ENCODE measurements at places on chromosomes 11 and 22. TPM values are rescaled to one million over a fixed set of nuclear protein-coding genes. Genes with fewer than 3 reads are reported as not detected.

The RFPL3 gene
- not detected for total RNA-seq

The NXF1 gene
- total RNA-seq, result 41.8 TPM

The TNNT3 gene
- 10.1 TPM for total RNA-seq

DNA sequence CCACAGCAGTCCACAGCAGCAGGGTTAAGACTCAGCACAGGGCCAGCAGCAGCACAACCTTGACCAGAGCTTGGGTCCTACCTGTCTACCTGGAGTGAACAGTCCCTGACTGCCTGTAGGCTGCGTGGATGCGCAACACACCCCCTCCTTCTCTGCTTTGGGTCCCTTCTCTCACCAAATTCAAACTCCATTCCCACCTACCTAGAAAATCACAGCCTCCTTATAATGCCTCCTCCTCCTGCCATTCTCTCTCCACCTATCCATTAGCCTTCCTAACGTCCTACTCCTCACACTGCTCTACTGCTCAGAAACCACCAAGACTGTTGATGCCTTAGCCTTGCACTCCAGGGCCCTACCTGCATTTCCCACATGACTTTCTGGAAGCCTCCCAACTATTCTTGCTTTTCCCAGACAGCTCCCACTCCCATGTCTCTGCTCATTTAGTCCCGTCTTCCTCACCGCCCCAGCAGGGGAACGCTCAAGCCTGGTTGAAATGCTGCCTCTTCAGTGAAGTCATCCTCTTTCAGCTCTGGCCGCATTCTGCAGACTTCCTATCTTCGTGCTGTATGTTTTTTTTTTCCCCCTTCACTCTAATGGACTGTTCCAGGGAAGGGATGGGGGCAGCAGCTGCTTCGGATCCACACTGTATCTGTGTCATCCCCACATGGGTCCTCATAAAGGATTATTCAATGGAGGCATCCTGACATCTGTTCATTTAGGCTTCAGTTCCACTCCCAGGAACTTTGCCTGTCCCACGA lies 3.3 kb downstream of the IL18BP start:
- peak; percentile 54 for DNase-seq

GRCh38 chr22:28911304-28911690 lies 27.9 kb downstream of the ZNRF3 start:
- no peak for DNase-seq

DNA sequence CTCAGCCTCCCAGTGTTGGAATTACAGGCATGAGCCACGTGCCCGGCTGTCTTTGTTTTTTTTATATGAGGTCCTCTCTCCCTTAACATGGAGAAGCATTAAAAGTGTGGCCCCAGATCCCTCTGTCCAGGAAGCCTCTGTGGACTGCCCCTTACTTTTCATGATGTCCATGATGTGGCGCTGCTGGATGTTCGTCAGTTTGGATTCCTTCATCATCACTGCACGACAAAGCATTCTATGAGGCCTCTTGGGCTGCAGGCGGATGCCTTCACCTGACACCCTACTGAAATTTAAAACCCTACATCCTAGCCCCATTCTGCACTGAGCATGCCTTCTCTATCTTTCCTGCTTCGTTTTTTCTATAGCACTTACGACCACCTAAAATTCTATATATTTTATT lies 2.1 kb downstream of the C22orf23 start:
- DNase-seq, result no peak

- no peak for DNase-seq
These were observed 4.9 kb upstream of the LARGE1 start for GRCh38 chr22:33925194-33925593.

DNA sequence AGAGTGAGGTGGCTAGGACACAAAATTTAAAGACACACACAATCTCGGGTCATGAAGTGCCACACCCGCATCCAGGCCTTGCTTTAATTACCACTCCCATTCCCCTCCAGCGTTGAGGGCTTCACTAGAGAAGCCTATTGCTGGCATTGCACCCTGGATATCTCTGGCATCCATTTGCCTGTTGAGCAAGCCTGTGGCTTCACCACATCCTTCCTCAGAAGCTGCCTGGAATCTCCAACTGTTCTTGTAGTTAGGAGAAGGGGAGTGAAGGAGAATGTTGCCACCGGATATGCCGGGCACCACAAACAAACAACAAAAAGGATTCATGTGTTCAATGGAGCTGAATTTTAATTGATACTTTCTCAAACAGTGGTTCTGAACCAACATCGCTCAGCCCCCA lies 34.4 kb upstream of the RCN1 start:
- DNase-seq, result no peak

DNA sequence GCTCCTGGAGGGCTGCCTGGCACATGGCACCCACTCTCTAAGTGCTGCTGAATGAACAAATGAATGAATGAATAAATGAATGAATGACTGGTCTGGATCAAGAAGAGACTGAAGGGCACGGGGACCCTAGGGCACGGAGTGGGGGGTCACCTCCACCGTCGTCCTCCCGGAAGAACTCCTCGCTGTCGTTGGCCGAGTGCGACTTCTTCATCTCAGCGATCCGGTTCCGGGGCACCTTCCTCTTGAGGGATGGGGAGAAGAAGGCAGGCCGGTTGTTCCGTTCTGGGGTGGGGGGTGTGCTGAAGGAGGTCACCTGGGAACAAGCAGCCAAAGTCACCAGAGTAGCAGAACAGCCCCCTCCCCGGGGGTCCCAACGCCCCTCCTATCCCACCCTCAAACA lies 36.0 kb downstream of the NUP50 start:
- no peak for DNase-seq
